GM20000 (cell line): ENCODE measurements at places on chromosomes 6 and 20.

DNA sequence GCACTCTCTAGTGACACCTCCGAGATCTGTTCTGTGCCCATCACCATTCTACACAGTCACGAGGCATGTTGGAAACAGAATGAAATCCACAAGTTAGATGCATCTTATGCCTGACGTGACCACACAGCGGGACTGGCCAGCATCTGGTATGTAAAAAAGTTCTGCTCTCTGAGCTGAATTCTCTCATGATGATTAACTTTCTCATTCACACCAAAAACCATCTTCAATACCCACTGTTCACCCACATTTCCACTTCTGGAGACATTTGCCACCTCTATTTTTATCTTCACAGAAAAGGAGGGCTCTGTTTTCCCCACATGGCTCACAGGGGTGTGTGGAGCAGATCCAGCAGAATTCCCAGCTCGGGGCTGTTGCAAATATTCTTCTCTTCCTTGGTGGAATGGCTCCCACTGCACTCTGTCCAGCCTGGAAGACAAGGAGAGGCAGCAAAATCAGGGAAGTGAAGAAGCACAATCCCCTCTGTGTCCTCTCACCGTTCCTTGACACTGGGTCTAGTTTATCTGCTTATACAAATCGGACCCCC, 303.4 kb downstream of the TAF4 start:
- no peak for DNase-seq

DNA sequence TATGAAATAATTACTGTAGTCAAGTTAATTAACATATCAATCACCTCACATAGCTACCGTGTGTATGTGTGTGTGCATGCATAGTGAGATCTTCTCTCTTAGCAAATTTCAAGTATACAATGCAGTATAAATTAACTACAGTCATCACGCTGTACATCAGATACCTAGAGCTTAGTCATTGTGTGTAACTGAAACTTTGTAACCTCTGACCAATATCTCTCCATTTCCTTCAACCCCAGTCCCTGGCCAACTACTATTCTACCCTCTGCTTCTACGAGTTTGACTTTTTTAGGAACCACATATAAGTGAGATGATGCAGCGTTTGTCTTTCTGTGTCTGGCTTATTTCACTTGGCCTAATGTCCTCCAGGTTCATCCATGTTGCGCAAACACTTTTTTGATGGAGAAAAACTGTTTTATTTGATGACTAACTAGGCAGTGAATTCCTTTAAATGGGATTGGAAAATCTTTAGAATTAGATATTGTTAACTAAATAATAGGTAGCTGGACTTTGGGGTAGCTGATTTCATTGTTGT, 459.5 kb downstream of the DHX35 start:
- DNase-seq = no peak

DNA sequence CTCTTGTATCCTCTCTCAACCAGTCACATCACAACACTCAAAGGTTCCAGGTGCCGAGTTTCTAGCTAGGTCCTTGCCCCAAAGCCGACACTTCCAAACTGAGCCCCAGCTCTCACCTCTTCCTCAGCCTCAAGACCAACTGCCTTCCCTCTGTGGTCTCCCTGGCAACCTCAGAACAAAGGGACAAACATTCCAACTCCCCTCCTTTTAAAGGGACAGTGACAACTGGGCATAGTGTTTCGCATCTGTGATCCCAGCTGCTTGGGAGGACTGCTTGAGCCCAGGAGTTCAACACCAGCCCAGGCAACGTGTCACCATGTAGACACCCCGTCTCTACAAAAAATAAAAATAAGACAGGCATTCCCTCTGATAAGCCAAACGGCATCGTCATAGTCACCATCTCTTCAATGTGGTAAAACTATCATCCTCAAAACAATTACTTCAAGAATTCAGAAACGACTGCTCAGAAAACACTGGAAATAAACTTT, 11.3 kb downstream of the DIDO1 start:
- DNase-seq = no peak

GRCh38 chr6:72709431-72709830, 87.6 kb downstream of the KCNQ5 start:
- no peak for DNase-seq
